ENCODE measurements at places on chromosomes 3 and 15. TPM values are rescaled to one million over a fixed set of nuclear protein-coding genes. Genes with fewer than 3 reads are reported as not detected.

SPTSSB gene
- not detected for total RNA-seq

TXNRD3 gene
- total RNA-seq = 8.2 TPM

FAM219B gene
- 47.2 TPM for total RNA-seq

CCR5 gene
- not detected for total RNA-seq

ADCY5 gene
- total RNA-seq = not detected

ITGA11 gene
- total RNA-seq = 2.6 TPM

ECE2 gene
- not detected for total RNA-seq

ZFAND6 gene
- total RNA-seq = 122 TPM

GOLGA8K gene
- 0.65 TPM for total RNA-seq

CASR gene
- under 0.01 TPM for total RNA-seq

UBL7 gene
- 42.5 TPM for total RNA-seq

SLC22A13 gene
- total RNA-seq = under 0.01 TPM

DAPK2 gene
- total RNA-seq = 9.1 TPM

SLC28A1 gene
- total RNA-seq = not detected

VIPR1 gene
- total RNA-seq = 0.96 TPM

KNL1 gene
- 11.8 TPM for total RNA-seq

IQCF5 gene
- total RNA-seq = not detected

CADM2 gene
- 0.29 TPM for total RNA-seq

DZIP1L gene
- 8.0 TPM for total RNA-seq

GUCA1C gene
- total RNA-seq = not detected

SLC15A2 gene
- 0.33 TPM for total RNA-seq

CEMIP gene
- total RNA-seq = 0.19 TPM

THBS1 gene
- total RNA-seq = 11,178 TPM

CD96 gene
- total RNA-seq = not detected

GPR62 gene
- under 0.01 TPM for total RNA-seq

GANC gene
- 12.1 TPM for total RNA-seq

CRYBG3 gene
- 28.1 TPM for total RNA-seq

KLHL40 gene
- total RNA-seq = not detected

SPINT1 gene
- 3.2 TPM for total RNA-seq

PRSS50 gene
- not detected for total RNA-seq

LRTM1 gene
- not detected for total RNA-seq

SENP8 gene
- 1.3 TPM for total RNA-seq

GRAMD1C gene
- total RNA-seq = 26.8 TPM

FANCD2OS gene
- not detected for total RNA-seq

MEIS2 gene
- total RNA-seq = 10.1 TPM

GOLGA8G gene
- not detected for total RNA-seq

CHRNB4 gene
- not detected for total RNA-seq

RNF111 gene
- total RNA-seq = 41.5 TPM

CPEB1 gene
- total RNA-seq = not detected

BNC1 gene
- 5.2 TPM for total RNA-seq

AHSG gene
- not detected for total RNA-seq

MYH15 gene
- 0.10 TPM for total RNA-seq

NME9 gene
- total RNA-seq = 0.65 TPM

CTXN2 gene
- not detected for total RNA-seq

HHATL gene
- total RNA-seq = not detected

C3orf80 gene
- 0.33 TPM for total RNA-seq

ZNF774 gene
- 0.98 TPM for total RNA-seq

PFN2 gene
- total RNA-seq = 76.8 TPM

OSTN gene
- total RNA-seq = not detected

TPRG1 gene
- 0.98 TPM for total RNA-seq

SLC28A2 gene
- total RNA-seq = not detected

CD200R1 gene
- not detected for total RNA-seq

HDC gene
- not detected for total RNA-seq

CAMK1 gene
- total RNA-seq = 25.2 TPM
